ENCODE measurements at places on chromosomes 1 and 21. TPM values are rescaled to one million over a fixed set of nuclear protein-coding genes. Genes with fewer than 3 reads are reported as not detected.

TCHH gene
- not detected for total RNA-seq

CLCA1 gene
- total RNA-seq: not detected

DNA sequence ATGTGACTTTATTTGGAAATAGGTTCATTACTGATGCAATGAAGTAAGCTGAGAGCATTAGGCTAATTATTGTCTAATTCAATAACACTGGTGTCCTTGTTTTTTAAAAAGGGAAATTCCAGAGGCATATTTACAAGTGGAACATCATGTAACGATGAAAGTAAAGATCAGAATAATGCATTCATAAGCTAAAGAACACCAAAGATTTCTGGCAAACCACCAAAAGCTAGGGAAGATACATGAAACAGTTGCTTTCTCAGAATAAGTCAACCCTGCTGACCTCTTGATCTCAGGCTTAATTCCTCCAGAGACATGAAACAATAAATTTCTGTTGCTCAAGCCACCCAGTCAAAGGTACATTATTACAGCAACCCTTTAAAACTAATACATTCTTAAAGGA, 20.3 kb upstream of the IFI16 start:
- no peaks in the 10 kb centered on the region for H3K4me1 ChIP-seq
- DNase-seq: no peak
- H3K4me3 ChIP-seq: no peak overlapping the region
- no peaks in the 10 kb centered on the region for H3K27me3 ChIP-seq

DNA sequence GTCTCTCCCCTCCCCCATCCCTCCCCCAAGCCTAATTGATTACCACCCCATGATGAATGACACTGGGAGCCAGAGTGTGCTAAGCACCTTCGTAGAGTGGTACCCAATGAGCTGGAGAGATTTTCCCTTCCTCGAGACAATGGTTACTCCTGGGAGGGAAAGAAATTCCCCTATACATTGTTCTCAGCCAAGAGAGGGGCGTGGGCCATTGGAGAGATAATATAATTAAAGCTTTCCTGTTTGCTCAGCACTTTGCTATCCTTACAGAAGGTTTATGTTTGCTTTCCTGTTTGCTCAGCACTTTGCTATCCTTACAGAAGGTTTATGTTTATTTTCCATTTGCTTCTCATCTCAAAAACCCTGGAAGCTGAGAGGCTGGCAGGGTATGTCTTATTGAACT, 126.1 kb upstream of the KLHDC7A start:
- H3K27ac ChIP-seq: no peak overlapping the region
- DNase-seq: no peak
- no peak overlapping the region for H3K4me3 ChIP-seq
- H3K4me1 ChIP-seq: no peaks in the 10 kb centered on the region
- H3K36me3 ChIP-seq: no peaks in the 10 kb centered on the region

- no peak for DNase-seq
- H3K4me1 ChIP-seq: no peaks in the 10 kb centered on the region
- H3K27ac ChIP-seq: no peak overlapping the region
- no peaks in the 10 kb centered on the region for H3K36me3 ChIP-seq
Measured at GRCh38 chr1:117290890-117291289, 76.4 kb upstream of the MAN1A2 start.

DNA sequence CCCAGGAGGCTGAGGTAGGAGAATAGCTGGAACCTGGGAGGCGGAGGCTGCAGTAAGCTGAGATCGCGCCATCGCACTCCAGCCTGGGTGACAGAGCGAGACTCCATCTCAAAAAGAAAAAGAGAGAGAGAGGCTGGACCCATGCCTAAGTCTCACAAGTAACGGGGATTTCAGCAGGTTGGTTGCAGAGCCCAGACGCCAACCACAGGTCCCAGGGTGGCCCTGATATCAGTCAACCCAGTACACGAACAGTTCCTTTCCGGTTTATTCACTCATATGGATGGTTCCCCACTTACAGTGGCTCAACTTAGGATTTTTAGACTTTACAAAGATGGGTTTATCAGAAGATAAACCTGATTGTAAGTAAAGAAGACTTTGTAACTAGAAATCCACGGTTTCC, 40.9 kb downstream of the CLSTN1 start:
- H3K4me1 ChIP-seq: no peaks in the 10 kb centered on the region
- no peaks in the 10 kb centered on the region for H3K27me3 ChIP-seq
- no peak for DNase-seq
- H3K27ac ChIP-seq: no peak overlapping the region
- H3K4me3 ChIP-seq: no peak overlapping the region

PTPRC gene
- total RNA-seq: 15.6 TPM

SLAMF6 gene
- 1.1 TPM for total RNA-seq

SYPL2 gene
- 4.7 TPM for total RNA-seq

RGS4 gene
- total RNA-seq: 3.0 TPM

Measured in right lobe of liver (tissue), 6 donors.